Left kidney (tissue), 8 donors: ENCODE measurements at places on chromosomes 4 and X.

- DNase-seq: no peak
Measured at GRCh38 chr4:56409511-56410090, 22.3 kb upstream of the AASDH start.

- DNase-seq: no peak
Measured at GRCh38 chr4:87806520-87806919, 7.2 kb downstream of the IBSP start.

GRCh38 chr4:138078253-138078652 lies 163.9 kb downstream of the SLC7A11 start:
- DNase-seq: no peak

GRCh38 chr4:2694691-2695090 lies 61.4 kb downstream of the TNIP2 start:
- no peak for DNase-seq

DNA sequence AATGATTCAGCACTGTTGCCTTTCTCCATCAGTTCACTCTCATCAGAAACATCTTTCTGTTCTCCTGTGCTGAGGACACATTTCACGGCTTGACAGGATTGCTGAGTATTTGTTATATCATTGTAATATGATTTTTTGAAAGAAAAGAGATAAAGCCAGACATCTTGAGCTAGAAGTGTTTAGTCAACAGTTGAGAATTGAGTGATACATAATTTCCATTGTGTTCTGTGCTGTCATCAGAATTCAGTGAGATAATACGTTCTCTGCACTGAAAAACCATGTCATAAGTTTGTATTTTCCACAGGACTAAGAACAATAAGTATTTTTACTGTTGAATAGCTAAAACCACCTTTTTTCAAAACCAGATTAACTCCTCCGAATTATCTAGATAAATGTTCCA lies 50.2 kb upstream of the GPRIN3 start:
- DNase-seq: no peak

DNA sequence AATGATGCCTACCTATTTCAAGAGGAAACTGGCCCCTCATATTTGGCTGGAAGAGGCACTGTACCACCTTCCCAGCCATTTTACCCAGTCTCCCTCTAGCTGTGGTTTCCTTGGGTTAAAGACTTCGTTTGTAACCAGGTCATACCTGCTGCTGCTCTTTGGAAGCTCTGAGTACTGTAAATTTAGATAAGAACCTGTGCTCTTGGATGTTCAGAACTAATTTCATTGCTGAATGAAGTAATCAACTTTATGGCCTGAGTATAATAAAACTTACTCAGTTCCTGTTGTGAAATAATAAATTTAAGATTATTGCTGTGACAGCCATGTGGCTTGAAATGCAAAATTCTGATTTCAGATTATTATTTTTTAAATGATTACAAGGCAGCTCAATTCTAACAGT lies 12.2 kb downstream of the MTTP start:
- DNase-seq: no peak

DNA sequence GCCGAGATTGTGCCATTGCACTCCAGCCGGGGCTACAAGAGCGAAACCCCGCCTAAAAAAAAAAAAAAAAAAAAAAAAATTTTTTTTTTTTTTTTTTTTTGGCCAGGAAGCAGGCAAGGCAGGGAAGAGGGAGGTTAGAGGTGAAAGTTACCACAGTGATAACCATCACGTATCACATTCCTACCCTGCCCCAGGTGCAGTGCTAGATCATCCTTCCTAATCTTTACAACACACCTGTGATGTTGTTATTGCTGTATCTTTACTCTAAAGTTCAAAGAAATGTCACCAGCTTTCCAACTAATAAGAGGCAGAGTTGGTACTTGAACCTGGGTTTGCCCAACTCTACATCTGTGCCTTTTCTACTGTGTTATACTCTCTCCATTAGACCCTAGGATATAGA lies 7.2 kb upstream of the LIMCH1 start:
- DNase-seq: no peak

DNA sequence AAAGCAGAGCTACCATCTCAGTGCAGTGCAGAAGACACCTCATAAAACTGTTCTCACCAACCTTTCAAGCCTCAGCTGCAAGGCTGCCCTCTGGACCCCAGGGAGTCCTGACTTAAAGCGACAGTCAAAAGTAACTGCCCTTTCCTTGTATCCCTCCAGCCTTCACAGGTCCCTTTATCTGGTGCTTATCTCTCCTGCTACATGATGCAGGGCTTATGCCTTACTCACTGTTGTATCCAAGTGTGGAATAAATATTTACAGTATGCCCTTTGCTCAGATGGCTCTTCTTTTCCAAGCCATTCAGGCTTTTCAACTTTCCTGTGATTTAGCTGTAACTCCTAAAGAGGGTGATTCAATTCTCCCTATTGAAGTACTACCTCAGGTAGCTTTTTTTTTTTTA lies 92.6 kb downstream of the KDR start:
- no peak for DNase-seq

GRCh38 chrX:23935106-23935505 lies 27.3 kb downstream of the CXorf58 start:
- no peak for DNase-seq

GRCh38 chr4:68683034-68683433 lies 12.6 kb upstream of the UGT2B15 start:
- no peak for DNase-seq

DNA sequence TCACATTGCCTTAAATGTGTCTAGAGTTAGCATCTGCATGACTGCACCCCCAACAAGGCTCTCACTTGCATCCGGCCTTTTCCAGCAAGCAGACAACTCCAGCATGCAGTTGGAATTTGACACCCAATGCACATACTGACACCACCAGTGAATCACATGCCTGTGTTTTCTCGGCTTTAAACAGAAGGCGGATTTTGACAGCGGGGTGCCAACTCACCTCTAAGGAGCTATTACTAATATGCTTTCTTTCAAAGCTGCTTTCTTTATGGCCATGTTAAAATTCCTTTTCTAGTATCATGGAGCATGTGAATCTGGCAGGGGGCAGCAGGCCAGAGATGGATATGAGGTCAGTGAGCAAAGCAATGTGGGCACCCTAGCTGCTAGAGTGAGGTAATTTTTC lies 78.0 kb upstream of the CLNK start:
- DNase-seq: peak; percentile 55

DNA sequence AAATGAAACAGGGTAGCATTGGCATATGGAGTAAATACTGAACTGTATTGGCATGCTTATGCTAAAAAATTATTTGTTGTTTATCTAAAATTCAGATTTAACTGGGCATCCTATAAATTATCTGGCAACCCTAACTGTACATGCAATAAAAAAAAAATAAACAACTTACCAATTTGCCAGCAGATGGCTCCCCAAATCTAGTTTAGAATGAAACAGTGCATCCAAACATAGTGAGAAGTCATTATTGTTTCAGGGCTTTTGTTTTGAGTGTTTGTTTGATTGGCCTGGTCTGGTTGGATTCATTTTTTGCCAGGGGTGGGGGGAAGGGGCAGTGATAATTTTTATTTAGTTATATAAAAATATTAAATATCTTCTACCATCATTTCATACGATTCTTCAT lies 12.8 kb upstream of the NSUN7 start:
- DNase-seq: peak; percentile 53
